Tongue (tissue), 3 donors: ENCODE measurements at places on chromosomes 12 and 14. TPM values are rescaled to one million over a fixed set of nuclear protein-coding genes. Genes with fewer than 3 reads are reported as not detected.

The PIWIL1 gene
- total RNA-seq = not detected

The ITGA5 gene
- total RNA-seq = 112 TPM

The C14orf132 gene
- total RNA-seq = 35.2 TPM

The AQP5 gene
- 10.4 TPM for total RNA-seq

The BHLHE41 gene
- 8.2 TPM for total RNA-seq
